ENCODE measurements at places on chromosomes 5 and 9.
A peak's percentile ranks its signal among the peaks of the same experiment; 100 is the strongest.

- DNase-seq: no peak
Measured at GRCh38 chr9:120716483-120716882, 2.2 kb upstream of the MEGF9 start.

DNA sequence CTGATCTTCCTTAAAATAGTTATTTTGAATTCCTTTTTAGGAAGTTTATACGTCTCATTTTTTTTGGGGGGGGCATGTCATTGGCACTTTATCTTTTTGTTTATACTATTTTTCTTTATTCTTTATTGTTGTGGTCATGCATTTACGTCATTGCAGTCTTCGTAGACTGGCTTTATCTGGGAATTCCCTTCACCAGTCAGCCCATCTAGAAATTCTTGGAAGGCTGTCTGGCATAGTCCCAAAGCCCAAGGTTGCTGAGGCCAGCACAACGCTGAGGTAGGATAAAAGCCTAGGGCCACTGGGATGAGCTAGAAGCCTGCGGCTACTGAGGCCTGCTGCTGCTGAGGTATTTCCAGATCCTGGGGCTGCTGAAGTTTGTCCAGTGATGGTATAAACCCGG is 121.5 kb downstream of the ISOC1 start:
- DNase-seq: no peak

DNA sequence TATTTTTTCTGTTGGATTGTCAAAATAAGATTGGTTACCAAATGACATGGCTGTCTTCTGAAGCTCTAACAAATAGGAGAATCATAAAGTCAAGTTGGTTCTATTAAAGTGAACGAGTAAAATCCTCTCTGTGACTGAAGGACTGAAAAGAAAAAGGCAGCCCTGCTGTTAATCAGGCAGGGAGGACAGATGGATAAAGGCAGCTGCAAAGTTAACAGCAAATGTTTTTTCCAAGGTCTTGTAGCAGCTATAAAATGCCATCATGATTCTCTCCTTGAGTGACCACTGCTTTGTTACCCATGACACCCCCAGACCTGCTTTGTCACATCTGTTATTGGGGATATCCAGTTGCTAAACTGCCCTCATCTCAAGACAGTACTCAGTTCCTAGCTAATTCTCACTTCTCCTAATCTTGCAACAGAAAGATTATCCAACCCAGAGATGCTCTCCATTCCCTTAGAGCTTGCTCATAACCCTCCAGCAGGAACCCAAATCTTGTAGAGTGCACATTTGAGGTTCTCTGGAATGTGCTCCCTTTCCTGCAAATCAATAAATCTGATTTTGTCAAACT is 89.7 kb upstream of the PARP8 start:
- DNase-seq: no peak

DNA sequence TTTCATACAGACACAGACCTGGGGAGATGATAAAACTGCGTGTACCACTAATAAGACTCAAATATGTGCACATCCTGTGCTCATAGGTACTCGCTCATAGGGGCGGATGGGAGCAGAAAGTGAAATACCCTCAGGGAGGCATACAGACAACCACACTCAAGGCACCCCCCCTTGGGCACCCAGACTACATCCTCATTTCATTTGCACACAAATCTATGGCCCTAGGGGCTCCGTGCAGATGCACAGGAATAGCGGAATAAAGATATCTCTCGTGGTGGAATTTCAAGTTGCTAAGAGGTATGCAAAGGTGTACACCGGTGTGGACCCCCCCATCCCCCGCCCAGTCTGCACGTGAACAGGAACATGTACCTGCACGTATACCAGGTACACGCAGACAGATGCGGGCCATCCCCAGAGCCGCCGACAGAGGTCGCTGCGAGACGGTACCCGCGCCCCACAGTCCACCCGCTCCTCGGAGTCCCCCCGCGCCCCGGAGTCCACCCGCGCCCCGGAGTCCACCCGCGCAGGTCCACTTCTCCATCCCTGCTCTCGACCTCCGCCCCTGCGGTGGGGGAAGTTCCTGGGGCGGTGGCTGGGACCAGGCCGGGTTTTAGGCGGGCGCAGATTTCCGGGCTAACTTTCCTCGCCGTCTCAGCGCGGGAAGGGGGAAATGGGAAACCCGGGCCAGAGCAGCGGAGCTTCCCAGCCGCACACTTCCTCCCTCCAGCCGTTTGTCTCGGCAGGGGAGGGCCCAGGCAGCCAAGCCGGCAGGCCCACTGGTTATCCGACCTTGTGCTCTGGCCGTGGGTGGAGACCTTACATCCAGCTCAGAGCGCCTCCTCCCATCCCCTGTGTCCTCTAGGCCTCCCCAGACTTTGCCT is 1.0 kb upstream of the IL12B start:
- peak; percentile 44 for DNase-seq

DNA sequence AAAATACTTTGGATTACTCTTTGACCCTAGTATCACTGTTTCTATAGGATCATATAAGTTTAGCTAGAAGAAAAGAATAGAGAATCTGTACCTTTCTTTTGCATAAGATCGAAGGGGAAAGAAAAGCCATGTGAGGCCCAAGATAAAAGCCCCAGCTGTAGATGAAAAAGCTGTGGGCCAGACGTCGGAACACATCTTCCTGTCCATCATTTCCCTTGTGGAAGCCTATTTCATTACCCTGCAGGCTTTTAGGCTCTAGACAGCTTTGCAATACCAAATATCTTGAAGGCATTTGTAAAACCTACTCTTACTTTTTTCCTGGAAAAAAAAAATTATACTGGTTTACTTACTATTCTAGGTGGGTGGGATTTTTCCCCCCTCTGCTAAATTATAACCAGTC is 10.0 kb downstream of the PALM2AKAP2 start:
- DNase-seq: no peak

GRCh38 chr5:102818345-102818744 is 63.2 kb downstream of the PAM start:
- DNase-seq: no peak

- no peak for DNase-seq
Measured at GRCh38 chr9:114035845-114036801, 42.0 kb downstream of the AMBP start.

DNA sequence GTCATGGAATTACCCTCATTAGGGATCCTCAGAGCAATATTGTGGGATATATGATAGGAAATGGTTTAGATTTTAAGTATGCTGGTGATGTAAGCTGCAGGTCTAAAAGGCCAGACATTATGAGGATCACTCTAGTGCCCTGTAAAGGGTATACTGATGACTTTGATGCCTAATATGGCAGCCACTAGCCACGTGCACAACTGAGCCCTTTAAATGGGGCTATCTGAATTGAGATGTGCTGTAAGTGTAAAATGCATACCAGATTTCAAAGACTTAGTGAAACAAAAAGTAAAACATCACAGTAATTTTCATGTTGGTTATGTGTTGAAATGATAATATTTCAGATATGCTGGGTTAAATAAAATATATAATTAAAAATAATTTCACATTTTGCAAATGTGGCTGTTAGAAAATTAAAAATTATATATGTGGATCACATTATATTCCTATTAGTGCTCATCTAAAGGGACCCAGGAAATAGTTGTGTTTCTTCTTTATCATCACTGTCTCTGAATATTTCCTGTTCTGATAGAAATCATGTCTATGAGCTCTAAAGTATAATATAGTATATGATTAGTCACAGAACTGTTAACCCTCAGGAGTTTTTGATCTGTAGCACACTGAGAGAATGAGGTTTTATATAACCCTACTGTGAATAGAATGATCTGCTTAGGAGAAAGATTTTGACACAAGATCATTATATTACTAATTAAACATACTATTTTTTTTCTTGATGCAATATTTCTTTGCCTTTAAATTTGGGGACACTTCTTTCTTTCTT is 50.1 kb downstream of the OSTF1 start:
- no peak for DNase-seq

DNA sequence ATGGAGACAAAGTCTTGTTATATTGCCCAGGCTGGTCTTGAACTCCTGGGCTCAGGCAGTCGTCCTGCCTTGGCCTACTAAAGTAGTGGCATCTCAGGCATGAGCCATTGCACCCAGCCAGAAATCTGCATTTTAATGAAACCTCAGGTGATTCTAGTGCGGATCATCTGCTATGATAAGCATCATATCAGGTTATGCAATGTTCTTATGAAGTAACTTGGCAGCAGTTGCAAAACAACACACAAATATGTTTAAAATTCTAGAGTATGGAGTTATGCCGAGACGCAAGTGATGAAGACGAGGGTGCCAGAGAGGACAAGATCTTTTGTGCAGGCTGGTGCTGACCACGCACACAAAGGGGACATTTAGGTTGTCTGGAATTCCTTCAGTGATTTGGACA is 153.2 kb upstream of the MEF2C start:
- no peak for DNase-seq

DNA sequence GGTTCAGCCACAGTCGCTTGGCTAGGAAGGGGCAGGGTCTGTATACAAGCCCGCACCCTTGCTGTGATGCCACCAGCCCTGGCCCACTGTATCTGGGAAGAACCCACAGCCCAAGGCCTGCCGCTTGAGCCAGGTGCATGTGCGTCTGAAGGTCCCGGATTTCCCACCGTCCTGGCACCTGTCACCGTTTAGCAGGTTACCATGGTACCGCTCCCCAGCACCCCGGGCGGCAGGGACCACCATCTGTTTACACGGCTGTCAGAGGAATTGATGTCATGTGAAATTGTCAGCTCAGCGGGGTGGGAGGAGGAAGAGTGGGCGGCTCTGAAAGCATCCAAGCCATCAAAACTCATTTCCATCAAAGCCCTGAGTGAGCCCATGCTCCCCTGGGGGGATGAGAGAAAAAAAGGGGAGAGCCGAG is 92.7 kb downstream of the HRH2 start:
- no peak for DNase-seq

DNA sequence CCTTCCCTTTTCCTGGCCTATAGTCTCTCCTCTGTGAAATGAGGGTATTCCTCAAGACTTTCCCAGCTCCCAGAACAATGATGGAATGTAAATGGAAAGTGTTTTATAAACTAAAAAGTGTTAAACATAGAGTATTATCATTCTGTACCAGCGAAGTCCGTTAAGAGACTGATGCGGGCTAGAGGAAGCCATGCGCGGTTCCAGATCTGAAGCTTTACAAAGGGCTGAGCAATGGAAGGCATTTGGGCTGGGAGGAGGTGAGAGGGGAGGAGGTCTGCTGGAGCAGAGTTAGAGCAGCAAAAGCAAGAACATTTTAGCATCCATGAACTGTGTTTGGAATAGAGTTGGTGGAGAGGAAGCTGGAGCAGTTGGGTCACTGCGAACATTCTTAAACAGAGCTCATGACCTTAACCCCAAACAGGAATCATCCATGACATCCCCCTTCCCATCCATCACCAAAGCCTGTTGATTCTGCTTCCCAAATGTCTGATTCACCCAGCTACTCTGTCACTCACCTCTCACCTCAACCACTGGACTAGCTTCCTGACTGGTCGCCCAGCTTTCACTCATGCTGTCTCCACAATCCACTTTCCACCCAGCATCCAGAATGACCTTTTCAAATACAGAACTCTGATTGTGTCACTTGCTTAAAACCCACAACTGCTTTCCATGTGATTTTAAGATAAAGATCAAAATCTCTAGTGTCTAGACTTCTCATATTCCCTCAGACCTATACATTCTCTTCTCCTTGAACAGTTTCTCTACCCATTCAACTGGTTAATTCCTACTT is 37.1 kb downstream of the CDK5RAP2 start:
- DNase-seq: no peak

GRCh38 chr5:32254881-32255539 is 57.7 kb downstream of the MTMR12 start:
- no peak for DNase-seq

DNA sequence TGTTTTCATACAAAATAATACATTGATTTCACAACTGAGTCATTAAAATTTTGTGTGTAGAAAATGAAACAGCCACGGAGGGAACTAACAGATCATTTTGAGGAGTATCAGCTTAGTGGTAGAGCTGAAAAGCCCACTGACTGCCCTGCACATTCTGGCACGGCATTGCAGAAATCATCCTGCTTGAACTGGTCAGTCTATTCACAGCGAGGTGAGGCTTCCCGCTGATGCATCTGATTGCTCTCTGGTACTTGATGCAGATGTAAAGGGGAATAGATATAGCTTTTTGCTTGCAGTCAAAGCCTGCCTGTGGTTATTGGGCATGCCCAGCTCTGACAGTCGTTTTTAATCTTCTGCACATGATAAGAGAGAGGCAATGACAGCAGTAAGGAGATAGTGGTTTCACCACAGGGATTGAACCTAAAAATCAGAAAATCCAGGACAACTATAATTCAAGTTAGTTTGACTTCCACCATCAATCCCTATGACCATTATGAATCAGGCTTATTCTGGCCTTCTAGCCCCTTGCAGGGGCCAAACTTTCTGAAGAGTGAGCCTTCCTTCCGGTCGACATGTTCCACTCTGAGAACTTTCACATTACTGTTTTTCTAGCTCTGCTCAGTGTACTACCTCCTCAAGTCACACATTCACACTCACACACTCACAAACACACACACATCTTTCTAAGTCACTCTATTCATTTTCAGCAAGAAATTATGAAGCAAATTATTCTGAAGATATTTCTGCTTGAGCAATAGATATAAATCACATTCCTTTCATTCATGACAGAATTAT is 782.8 kb upstream of the NUDT12 start:
- DNase-seq: no peak

GRCh38 chr5:169185626-169186025 is 115.3 kb downstream of the SLIT3 start:
- no peak for DNase-seq

- DNase-seq: no peak
Measured at GRCh38 chr9:125568621-125569020, 138.4 kb downstream of the MAPKAP1 start.

GRCh38 chr5:115686051-115686737 is 60.4 kb upstream of the TMED7 start:
- no peak for DNase-seq

GRCh38 chr9:133029994-133030316 is 842 bp upstream of the GTF3C5 start:
- no peak for DNase-seq

DNA sequence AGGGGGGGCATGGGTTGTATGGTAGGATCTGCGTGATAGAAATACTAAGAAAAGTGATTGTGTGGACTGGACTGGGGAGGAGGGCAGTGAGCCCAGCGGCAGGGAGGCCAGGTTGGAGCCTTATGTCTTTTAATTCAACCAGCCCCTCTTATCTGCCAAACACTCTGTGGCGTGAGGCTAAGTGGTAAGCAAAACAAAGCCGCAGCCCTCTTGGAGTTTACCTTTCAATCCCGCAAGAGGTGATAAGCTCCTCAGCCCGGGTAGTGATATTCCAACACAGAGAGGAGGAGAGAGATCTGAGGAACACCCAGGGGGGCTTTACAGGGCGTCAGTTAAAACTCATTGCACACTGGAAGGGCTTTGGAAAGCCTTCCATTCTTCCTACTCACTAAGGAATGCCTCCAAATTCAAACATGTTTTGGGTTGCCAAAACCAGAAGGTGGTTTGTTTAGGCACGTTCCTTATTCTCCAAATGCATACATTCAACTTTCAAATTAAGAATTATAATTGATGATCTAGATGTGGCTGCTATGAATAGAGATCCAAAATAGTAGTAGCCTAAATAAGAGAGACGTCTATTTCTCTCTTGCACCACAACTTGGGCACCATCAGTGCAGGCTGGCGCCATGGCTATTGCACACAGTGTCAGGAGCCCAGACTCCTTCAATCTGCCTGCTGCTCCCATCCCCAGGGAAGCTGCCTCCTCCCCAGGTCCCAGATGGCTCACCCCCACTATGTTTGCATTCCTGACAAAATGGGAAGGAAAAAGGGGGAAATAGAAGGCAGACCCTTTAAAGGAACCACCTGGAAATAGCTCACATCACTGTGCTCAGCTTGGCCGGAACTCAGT is 75.1 kb upstream of the FSTL4 start:
- no peak for DNase-seq

Data from GM18507 (cell line).